ENCODE measurements at places on chromosomes 3 and 15.

DNA sequence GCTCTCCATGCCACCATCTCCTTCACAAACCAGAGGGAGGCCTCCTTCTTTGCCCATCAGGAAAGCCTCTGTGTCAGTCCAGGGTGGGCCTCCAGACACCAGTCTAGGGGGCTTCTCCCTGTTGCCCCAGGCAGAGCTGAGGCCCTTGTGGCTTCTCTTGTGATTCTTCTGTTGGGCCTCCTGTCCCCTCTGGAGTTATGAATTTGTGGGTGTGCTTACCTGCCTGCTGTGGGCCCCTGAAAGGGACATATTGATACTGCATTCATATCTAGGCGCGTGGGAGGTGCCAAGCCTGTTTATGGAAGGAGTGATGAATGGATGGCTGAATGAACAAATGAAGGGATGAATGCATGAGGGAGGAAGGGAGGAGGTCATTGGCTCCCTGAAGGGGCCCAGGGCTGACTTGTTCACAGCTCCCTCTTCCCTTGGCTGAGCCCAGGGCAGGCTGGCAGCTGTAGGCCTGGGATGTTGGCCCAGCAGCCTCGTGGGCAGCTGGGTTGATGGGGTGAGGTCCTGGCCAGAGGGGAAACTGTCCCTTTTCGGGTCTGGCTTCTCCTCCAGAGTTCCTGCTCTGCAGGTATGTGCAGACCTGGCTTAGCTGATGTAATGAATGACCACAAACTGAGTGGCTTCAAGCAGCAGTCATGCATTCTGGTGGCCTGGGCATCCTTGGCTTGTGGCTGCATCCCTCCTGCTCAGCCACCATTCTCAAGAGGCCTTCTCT lies 195.4 kb downstream of the GOLGA6L6 start:
- H3K4me1 ChIP-seq = no peaks in the 10 kb centered on the region
- no peaks in the 10 kb centered on the region for H3K27me3 ChIP-seq
- H3K36me3 ChIP-seq = no peaks in the 10 kb centered on the region
- no peak overlapping the region for H3K4me3 ChIP-seq
- DNase-seq = peak; percentile 71

DNA sequence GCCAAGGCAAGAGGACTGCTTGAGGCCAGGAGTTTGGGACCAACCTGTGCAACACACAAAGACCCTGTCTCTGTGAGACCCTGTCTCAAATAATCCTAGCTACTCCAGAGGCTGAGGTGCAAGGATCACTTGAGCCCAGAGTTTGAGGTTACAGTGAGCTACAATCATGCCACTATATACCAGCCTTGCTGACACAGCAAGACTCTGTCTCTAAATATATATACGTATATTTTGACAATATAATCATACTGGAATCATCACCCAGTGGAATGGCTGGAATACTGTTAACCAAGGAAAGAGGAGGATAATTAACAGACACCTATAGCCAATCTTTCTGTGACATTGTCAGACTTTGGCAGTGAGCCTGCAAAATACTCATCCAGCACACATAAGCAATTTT lies 9.0 kb upstream of the MAP1A start:
- no peak for DNase-seq
- H3K27ac ChIP-seq = no peak overlapping the region
- no peaks in the 10 kb centered on the region for H3K27me3 ChIP-seq
- no peaks in the 10 kb centered on the region for H3K36me3 ChIP-seq

DNA sequence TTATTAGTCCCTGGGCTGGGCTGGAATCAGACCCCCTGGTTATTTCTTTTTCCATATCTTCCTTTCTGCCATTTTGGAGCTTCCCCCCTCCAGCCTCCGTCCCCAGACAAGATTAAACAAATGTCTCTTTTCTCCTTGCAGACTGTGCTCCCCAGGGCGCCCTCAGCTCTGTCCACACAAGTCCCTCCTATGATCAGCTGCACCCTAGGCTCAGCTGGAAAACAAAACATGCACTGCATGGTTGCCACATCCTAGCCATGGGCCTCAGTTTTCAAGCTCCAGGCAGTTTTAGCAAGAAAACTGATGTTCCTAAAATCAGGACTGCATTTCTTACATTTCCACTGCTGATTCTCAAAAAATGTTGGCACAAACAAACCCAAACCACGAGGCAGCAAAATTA lies 23.5 kb upstream of the RFTN1 start:
- no peak for DNase-seq
- H3K36me3 ChIP-seq = no peaks in the 10 kb centered on the region
- no peak overlapping the region for H3K4me3 ChIP-seq
- H3K27me3 ChIP-seq = peaks cover 12% of the 10 kb centered on the region

DNA sequence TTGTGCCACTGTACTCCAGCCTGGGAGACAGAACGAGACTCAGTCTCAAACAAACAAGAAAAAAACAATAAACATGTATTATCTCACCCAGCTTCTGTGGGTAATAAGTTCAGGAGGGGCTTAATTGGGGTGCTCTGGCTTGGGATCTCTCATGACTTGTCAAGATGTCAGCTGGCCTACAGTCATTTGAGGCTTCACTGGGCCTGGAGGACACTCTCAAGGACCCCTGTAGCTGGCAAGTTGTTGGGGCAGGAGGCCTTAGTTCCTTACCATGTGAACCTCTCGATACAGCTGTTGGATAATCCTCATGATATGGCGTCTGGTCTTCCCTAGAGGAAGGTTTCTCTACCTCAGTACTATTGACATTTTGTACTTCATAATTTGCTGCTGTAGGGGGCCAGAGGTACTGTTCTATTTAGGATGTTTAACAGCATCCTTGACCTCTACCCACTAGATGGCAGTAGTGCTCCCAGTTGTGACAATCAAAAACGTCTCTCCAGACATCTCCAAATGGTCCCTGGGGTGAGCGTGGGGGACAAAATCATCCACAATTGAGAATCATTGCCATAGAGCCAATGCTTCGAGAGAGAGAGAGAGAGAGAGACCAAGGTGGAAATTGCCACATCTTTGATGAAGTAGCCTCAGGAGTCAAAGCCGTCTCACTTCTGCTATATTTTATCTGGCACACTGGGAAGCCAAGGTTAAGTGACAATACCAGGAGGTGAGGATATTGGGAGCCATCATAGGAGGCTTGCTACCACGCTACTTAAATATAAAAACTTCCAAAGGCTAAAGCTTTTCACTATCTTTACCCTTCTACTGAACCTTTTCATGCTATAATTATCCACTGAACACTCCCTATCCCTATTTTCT lies 23.9 kb upstream of the SLTM start:
- no peaks in the 10 kb centered on the region for H3K27me3 ChIP-seq
- no peak for DNase-seq
- H3K27ac ChIP-seq = no peak overlapping the region

DNA sequence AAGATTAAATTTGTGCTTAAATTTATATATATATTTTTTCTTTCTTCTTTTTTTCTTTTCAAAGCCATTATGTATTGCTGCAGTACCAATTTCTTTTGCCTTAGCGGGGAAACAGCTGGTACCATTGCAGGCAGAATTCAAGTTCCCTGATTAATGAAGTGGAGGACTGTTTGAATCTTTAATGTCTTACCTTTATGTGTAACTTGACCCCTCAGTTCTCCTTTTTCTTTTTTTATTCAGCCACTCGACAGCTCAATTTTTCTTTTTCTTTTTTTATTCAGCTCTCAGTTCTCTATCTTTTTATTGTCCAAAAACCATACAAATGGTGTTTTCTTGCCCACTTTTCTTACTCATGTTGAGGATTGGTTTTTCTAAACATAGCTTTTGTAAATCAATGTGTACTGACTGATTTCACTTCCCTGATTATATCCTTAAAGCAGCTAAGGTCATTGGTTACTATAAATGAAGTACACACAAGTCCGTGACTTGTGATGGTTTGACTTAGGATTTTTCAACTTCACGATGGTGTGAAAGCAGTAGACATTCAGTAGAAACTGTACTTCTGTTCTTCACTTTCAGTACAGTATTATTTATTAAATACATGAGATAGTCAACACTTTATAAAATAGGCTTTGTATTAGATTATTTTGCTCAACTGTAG lies 22.8 kb downstream of the ATP2C1 start:
- no peaks in the 10 kb centered on the region for H3K36me3 ChIP-seq
- H3K27me3 ChIP-seq = no peaks in the 10 kb centered on the region
- H3K27ac ChIP-seq = no peak overlapping the region

- H3K4me3 ChIP-seq = no peak overlapping the region
- H3K36me3 ChIP-seq = no peaks in the 10 kb centered on the region
- no peak overlapping the region for H3K27ac ChIP-seq
Observed at GRCh38 chr3:181699171-181699903, 12.4 kb upstream of the SOX2 start.

DNA sequence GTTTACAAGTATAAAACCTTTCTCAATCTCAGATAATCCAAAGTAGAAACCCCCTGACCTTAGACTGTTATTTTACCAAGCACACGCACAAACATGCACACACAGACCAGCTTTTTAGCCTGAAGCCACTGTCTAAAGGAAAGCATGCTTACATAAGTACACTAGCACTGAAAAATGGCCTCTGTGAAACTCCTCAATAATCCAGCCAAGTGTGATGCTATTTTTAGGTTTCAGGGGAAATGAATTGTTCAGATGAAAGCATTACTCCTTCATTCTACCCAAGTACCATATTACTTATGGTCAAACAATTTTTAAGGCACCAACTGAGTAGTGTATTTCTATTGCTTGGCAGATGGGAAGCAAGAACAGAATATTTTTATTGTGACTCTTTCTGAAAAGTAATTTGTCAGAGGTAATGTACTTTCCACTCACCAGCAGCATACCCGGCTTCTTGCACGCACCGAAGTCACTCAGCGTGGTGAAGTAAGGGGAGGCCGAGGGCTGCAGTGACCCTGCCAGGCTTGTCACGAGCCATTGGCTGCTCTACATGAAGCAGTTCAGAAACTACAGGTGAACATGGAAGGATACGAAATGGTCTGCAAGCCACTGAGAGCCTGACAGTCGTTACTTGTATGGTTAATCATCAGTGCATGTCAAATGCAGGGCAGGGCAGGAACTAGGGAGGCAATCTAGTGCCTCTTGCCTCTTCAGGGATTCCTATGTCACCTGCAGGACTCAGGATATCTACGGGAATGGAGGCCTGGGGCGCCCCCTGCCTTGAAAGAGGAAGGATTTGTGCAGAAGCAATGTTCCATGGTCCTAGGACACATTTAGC lies 106.7 kb downstream of the GABRB3 start:
- peaks cover 17% of the 10 kb centered on the region for H3K27me3 ChIP-seq
- no peaks in the 10 kb centered on the region for H3K36me3 ChIP-seq
- no peak overlapping the region for H3K4me3 ChIP-seq
- H3K4me1 ChIP-seq = no peaks in the 10 kb centered on the region

- DNase-seq = no peak
- H3K27ac ChIP-seq = peak overlapping the region; percentile 97
- H3K36me3 ChIP-seq = peaks cover 11% of the 10 kb centered on the region
- peaks cover 62% of the 10 kb centered on the region for H3K4me1 ChIP-seq
- H3K4me3 ChIP-seq = peak overlapping the region; percentile 65
Observed at GRCh38 chr3:146160321-146160963, 542 bp downstream of the PLOD2 start.

DNA sequence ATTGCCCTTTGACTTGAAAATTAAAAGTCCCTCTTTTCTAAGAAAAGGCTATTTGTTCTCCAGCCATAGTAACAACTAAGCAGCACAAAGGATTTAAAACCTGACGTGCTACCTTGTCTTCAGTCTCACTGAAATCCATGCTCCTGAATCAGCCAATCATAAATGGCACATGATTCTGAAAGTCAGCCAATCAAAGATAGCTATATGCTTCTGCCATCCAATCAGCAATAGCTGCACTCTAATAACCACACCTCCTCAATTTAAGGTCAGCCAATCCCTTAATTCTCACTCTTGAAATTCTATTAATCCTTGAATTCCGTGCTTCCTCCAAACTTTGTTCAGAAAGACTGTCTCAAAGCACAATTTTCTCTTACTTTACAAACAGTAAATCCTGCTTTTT lies 53.5 kb upstream of the ACAN start:
- no peak for DNase-seq
- peaks cover 13% of the 10 kb centered on the region for H3K4me1 ChIP-seq
- peaks cover 2% of the 10 kb centered on the region for H3K27me3 ChIP-seq
- no peak overlapping the region for H3K27ac ChIP-seq
- H3K4me3 ChIP-seq = no peak overlapping the region

- H3K4me3 ChIP-seq = no peak overlapping the region
- no peak for DNase-seq
- peaks cover 62% of the 10 kb centered on the region for H3K36me3 ChIP-seq
- no peak overlapping the region for H3K27ac ChIP-seq
- H3K4me1 ChIP-seq = peaks cover 27% of the 10 kb centered on the region
Observed at GRCh38 chr3:172247525-172248274, 200.6 kb downstream of the GHSR start.

- peaks cover 3% of the 10 kb centered on the region for H3K4me1 ChIP-seq
- no peaks in the 10 kb centered on the region for H3K27me3 ChIP-seq
- H3K4me3 ChIP-seq = no peak overlapping the region
- no peak overlapping the region for H3K27ac ChIP-seq
- H3K36me3 ChIP-seq = no peaks in the 10 kb centered on the region
Observed at GRCh38 chr3:16478516-16478915, 35.0 kb downstream of the RFTN1 start.

- H3K27me3 ChIP-seq = no peaks in the 10 kb centered on the region
- peaks cover 7% of the 10 kb centered on the region for H3K4me1 ChIP-seq
- H3K4me3 ChIP-seq = peak overlapping the region; percentile 32
- DNase-seq = no peak
Observed at GRCh38 chr3:50365842-50366220, 6.5 kb upstream of the TMEM115 start.

DNA sequence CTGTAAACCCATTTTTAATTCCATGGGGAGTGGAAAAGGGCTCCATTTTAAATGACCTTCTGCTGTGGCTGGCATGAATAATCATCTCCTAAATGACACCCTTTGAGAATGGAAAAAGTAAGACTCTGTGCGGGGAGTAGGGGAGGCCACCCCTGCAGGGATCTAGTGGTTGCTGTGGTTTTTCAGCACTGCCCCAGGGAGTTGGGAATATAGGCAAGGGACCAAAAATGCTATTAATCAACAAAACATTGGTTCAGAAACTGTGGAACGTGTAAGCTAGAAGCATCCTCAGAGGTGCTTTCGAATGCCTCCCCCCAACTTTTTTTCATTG lies 30.1 kb upstream of the ADAMTS7 start:
- no peak overlapping the region for H3K4me3 ChIP-seq
- H3K27me3 ChIP-seq = no peaks in the 10 kb centered on the region
- no peak overlapping the region for H3K27ac ChIP-seq
- H3K36me3 ChIP-seq = no peaks in the 10 kb centered on the region

DNA sequence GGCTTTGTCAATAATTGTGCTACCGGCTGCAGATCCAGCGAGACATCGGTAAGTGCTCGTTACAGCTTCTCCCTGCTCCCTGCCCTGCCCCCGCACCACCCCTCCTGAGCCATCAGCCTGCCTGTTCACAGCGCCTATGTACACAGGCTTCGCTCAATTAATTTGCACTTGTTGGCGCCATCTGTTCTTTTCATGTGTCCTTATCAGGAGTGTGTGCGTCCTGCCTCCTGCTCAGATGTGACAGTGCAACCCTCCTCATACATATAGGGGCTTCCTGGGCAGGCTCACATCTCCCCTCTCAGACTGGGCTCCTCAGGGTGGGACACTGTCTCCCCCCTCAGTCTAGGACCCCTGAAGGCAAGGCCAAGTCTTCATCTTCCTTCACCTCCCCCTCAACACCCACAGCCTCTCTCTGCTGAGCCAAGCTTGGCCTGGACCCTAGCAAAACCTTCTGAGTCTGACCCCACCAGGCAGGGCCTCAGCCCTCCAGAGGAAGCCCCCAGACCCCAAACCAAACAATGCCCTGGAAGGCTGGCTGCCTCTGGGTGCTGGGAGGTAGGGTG lies 54.9 kb downstream of the CYP11A1 start:
- H3K36me3 ChIP-seq = no peaks in the 10 kb centered on the region
- H3K27ac ChIP-seq = no peak overlapping the region
- no peak overlapping the region for H3K4me3 ChIP-seq
- H3K27me3 ChIP-seq = peaks cover 12% of the 10 kb centered on the region
- DNase-seq = no peak

Measured in RWPE2 (cell line).